ENCODE measurements at places on chromosomes 6 and 20.

GRCh38 chr6:113381959-113382358 is 475.2 kb upstream of the MARCKS start:
- peak; percentile 35 for DNase-seq

DNA sequence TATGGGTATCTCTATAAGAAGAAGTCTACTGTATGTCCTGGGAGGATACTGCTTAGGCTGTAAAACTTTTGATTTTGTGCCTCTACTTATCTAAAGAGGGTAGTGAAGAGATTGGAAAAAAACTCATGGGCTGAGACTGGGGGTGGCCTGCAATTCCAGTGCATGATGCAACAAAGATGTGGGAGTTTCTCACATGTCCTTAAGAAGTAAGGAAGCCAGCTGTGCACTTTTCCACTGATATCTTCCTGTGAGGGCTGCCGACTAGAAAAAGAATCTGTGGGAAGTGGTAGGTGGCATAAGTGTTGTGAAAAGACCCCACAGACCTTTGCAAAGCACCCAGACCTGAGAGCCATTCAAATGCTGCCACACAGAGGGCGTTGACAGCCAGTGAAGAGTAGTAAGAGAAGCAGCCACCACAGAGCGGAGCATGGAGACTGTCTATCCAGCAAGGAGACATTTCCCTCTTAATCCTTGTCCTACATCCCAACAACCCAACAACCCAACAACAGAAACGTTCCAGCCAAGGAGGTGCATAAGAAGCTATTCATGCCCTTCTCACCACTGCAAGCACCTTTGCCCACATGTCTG is 65.1 kb downstream of the PFDN4 start:
- no peak for DNase-seq

DNA sequence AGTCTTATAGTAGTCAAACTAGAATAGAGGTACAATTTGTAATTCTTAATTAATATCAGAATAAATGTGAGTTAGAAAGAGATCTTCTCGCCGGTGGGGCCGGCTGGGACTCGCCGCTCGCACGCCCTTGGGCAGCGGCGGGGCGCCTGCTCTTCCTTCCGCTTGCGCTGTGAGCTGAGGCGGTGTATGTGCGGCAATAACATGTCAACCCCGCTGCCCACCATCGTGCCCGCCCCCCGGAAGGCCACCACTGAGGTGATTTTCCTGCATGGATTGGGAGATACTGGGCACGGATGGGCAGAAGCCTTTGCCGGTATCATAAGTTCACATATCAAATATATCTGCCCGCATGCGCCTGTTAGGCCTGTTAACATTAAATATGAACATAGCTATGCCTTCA is 123.7 kb upstream of the OGFRL1 start:
- DNase-seq: no peak

DNA sequence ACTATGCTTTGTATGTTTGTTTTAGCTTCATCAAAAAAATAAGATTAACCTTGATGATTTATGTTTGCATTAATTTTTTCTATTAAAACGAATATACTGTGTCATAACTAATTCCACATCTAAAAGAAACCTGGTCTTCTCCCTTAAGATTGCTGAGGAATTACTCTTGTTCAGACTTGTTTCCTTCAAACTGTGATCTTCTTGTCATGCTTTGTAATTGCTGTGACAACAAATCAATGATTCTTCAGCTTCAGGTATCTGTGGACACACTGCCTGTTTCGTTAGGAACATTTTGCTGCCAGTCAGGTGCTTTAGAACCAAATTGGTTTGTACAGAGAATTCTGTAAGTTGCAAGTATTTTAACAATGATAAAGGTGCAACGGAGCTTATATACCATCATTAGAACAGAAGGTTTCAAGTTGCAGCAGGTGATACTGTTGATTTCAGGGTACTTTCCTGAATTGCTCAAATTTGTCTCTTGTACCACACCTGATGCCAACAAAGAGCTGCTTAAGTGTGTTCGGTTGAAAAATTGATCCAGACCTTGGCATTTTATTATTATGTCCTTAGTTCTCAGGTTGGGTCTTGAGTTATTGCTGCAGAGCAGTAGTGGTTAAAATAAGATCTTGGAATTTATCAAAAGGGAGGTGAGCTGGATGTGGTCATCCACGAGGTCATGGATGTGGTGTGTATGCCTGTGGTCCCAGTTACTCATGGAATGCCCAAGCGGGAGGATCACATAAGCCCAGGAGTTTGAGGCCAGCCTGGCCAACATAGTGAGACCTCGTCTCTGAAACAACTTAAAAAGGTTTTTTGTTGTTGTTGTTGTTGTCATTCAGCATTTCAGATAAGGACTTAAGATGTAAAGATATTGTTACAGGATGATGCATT is 19.5 kb downstream of the SYTL3 start:
- DNase-seq: peak; percentile 25

- DNase-seq: peak; percentile 55
Measured at GRCh38 chr20:35151736-35152135, 4.6 kb upstream of the EDEM2 start.

Measured in GM23248 (cell line).